ENCODE measurements at places on chromosomes 2 and 18.
A peak's percentile ranks its signal among the peaks of the same experiment; 100 is the strongest.

- no peak for DNase-seq
Measured at GRCh38 chr2:237486334-237486818, 675 bp upstream of the MLPH start.

GRCh38 chr2:241321886-241322285 is 6.2 kb downstream of the SEPTIN2 start:
- DNase-seq, result no peak

DNA sequence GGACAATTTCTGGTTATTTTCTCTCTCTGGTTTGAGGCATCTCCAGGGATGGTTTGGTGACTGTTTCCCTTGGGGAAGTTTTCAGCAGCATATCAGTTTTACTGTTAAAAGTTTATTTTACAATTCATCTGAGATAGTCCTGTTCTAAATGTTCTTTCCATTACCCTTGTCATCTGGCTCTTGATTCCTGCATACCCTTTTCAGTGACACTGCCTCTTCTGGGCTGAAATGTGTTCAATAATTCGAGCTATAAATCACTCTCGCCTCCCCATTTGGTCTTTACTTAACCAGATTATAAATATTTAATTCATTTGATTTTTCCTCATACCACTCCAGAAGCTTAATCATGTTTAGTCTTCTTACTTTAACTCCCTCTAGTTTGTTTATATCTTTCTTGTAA is 9.5 kb downstream of the DCC start:
- DNase-seq, result no peak

GRCh38 chr2:102344397-102344796 is 11.2 kb upstream of the IL18R1 start:
- DNase-seq, result no peak

DNA sequence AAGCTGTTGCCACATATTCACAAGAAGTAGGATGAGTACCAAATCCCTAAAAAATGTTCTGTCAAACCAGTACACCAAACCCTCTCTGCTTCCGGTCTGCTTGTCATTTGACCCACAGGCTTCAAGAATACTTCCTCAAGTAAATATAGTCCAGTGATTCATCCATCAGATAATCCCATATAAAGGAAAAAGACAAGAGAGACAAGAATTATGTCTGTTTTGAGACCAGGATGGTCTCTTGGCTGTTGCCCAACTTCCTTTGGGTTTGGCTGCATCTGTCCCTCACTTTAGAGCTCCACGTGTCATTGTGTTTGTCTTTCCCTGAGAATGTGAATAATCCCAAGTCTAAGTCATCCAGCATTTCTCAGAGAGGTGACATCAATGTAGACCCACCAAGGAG is 91.5 kb upstream of the NRP2 start:
- no peak for DNase-seq

DNA sequence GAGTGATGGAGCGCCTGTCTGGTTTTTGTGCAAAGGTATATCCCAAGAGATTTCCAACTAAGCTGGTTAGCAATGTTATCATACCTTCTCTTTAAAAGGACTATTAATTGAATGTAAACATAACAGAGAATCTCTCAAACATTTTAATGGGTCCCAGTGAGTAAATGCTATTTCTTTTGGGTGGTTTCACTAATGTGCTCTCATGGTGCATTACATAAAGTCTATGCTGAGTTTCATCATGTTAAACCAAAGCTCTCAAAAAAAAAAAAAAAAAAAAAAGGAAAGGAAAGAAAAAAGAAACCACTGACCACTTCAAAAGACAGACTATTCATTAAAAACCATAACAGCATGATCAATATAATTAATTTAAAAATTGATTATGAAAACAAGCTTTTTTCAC is 119.1 kb upstream of the SCN1A start:
- no peak for DNase-seq

- no peak for DNase-seq
Measured at GRCh38 chr18:2494921-2495320, 76.4 kb downstream of the METTL4 start.

DNA sequence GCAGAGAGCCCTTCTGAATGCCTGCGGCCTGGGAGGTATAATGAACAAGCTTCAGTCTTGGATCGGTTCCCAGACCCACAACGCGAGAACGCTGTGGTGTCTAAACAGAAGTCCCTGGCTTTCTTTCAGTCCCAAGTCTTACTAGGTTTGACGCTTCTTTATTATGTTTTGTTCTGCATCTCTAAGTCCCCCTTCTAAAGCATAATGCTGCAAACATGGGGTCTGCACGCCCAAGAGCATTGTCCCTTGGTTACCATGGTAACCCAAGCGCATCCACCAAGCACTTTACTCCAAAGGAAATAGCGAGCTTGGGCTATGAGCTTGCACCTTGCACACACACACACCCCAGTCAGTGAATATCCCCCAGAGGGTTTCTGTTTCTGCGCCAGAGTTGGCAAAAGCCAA is 193.7 kb downstream of the INO80D start:
- no peak for DNase-seq

- DNase-seq, result no peak
Measured at GRCh38 chr18:58495207-58495606, 133.7 kb downstream of the ALPK2 start.

DNA sequence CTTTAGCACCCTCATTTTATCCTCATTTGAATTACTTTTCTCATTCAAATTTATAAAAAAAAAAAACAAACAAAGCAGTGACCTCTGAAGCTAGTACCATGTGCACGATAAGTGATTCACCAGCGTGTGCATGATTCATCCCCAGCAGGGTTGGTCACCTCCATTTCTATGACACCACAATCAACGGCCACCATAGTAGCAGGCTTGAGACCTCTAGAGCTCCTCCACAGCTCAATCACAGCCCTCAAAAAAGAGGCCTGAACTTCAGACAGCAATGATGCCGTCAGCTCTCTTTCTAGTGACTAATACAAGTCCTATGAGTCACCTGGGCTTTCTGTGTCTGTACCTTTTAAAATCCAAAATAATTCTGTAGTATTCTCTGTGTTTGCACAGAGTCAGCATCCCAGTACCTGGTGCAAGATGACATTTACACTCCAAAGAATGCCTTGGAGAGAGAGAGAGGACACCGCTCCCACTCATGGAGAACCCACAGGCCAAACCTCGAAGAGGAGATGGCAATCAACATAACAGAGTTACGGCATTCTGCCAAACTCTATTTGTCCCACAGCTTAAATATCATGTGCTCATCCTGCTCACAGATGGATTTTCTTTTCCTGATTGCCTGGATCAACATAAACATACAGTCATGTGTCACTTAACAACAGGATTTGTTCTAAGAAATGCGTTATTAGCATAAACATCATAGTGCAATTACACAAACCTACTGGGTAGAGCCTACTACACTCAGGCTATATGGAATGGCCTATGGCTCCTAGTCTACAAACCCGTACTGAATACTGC is 58.7 kb downstream of the L3MBTL4 start:
- no peak for DNase-seq

DNA sequence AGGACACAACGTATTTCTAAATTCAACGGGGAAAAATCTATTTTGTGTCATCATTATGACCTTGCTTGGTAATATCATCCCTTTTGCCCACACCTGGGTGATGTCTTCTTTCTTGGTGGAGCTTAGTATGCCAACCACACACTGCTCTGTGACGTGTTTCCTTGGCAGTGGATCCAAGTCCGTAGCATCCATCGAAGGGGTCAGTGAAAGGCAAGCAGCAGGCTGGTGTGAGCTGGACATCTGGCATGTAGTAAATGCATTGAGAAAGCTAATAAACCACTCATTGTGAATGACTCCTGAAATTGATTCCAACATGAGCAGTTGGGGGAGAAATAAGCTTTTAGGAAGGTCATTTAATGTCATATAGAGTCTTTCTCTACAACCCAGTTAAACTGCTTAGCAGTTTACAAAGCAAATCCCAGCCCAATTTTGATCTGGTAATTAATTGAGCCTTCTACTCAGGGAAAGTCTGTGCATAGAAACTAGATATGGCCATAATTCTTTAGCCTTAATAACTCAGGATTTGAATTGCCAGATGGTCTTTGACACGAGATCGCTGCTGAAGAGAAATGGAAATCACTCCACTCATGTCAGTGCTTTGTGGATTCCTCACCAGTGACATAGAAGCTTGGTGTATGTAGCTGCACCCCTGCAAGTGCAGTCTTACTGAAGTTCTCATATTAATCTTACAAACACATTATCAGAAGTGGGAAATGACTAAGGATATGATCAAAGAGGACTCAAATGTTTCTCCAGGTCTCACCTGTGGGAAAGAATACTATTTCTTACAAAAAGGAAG is 494.8 kb downstream of the CMPK2 start:
- no peak for DNase-seq

DNA sequence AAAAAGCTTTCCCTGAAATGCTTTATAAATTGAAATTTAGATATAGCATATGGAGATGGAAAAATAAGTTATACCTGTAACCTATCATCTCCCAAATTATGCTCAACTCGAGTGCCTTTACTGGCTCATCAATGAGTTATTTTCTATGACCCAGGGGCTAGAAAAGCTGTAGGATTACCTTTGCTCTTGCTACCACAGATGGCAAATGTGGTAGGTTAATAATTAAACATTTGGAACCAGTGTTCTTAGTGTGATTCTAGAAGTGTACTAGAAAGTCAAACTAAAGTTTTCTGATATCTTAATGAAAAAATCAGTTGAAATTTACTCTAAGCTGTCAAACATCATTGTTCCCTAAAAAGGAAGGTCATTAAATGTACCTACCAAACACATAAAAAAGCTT is 22.5 kb downstream of the ALS2 start:
- no peak for DNase-seq

DNA sequence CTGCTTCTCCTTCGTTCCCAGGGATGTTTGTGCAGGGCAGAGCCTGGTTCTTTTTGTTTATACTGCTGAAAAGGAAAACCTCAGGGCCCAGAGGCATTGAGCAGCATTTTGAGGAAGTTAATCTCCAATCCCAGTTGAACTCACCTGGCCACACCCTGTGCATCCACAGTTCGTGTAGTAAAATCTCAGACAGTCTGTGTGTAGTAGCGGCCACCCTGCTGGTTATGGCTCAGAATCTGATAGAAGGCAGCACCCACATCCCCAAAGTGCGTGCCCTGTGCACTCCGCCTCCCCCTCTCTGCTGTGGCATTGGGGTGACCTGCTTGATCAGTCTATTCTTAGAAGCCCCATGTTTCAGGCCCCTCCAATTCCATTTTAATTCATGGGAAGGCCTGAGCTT is 10.9 kb downstream of the TRIB2 start:
- DNase-seq, result no peak

DNA sequence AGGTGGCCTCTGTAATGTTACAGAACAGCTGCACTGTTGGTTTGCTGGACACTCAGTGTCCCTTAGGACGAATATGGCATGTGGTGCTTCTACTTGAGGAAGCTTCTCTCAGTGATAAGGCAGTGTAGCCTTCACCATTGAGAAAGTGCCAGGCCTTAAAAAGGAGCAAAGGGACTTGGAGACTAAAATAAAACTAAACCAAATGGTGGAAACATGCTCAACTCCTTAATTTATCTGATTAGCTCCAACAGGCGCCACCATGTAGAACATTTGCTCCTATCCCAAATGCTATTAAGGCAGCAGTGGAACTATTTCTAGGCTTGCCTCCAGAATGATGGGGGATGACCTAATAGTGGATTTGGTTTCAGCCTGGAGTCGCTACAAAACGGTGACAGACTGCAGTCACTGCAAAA is 77.5 kb upstream of the MYL1 start:
- DNase-seq, result no peak

GRCh38 chr2:135875491-135876065 is 665 bp downstream of the MCM6 start:
- peak; percentile 70 for DNase-seq

GRCh38 chr2:946073-946948 is 4.3 kb upstream of the SNTG2 start:
- DNase-seq, result no peak

DNA sequence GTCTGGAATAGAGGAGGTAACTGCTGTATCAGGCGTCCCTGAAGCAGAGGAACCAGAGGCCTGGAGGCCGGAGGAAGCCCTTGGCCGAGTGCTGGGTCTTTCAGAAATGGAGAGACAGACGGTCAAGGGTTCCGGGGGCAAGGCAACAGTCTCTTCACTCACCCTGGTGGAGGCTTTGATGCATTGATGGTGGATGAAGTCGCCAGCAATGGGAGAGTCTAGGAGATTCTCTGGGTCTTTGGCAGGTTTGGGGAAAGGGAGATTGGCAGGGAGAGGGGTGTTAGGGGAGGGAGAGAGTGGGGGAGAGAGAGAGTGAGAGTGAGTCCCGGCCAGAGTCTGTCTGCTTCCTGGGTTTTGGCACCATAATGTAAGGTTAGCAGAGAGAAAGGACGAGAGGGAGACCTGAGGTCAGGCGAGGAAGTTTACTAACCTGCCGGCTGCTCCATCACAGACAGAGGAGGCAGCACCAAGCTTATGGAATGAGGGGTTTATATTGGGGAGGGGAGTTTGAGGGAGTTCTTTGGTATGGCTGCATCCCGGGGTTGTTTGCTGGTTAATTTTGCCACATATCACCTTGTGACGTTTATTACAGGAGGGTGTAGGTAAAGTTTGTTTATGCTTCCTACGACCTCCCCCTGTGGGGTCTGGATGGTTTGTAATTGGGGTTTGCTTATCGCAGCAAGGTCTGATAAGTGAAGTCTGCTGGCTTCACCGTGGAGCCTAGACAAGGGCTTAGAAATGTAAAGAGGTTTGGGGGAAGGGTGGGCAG is 19.6 kb downstream of the COMMD1 start:
- no peak for DNase-seq
